ENCODE measurements at places on chromosomes 11 and 22. TPM values are rescaled to one million over a fixed set of nuclear protein-coding genes. Genes with fewer than 3 reads are reported as not detected.

The C2CD2L gene
- 37.9 TPM for total RNA-seq

DNA sequence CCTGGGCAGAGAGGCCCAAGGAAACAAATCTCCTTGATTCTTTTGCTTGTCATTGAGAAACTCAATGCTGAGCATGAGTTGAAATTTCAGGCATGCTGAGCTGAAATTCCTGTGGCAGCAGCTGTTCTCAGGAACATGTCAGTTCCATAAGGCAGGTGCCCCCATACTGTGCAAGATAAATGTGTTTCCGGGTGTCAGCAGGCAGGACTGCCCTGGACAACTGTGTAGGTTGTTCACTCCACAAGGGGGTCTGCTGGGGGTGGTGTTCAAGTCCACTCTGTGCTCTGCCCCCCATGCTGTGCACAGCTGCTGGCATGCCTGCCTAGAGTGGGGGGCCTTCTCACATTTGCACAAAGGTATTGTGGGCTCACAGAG is 133.7 kb downstream of the CTTN start:
- no peak overlapping the region for H3K4me3 ChIP-seq
- H3K27me3 ChIP-seq: peaks cover 8% of the 10 kb centered on the region
- no peaks in the 10 kb centered on the region for H3K4me1 ChIP-seq
- no peaks in the 10 kb centered on the region for H3K36me3 ChIP-seq
- H3K27ac ChIP-seq: no peak overlapping the region

DNA sequence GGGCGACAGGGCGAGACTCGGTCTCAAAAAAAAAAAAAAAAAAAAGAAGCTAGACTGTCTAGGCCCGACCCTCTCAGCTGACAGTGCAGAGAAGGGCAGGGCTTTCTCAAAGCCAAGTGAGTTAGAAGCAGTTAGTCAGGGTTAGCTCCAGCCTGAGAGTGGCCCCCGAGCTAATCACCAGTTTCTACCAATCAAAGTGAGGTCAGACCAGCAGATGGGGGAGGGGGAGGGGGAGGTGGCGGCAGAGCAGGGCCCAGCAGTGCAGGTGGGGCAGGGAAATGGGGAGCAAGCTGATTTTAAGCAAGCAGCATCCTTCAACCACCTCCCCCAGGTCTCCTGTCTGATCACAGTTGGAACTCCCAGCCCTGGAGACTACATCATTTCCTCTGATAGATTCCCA is 55.3 kb upstream of the PRR5 start:
- H3K4me1 ChIP-seq: no peaks in the 10 kb centered on the region
- no peak overlapping the region for H3K4me3 ChIP-seq
- H3K27me3 ChIP-seq: no peaks in the 10 kb centered on the region
- DNase-seq: no peak
- no peaks in the 10 kb centered on the region for H3K36me3 ChIP-seq

DNA sequence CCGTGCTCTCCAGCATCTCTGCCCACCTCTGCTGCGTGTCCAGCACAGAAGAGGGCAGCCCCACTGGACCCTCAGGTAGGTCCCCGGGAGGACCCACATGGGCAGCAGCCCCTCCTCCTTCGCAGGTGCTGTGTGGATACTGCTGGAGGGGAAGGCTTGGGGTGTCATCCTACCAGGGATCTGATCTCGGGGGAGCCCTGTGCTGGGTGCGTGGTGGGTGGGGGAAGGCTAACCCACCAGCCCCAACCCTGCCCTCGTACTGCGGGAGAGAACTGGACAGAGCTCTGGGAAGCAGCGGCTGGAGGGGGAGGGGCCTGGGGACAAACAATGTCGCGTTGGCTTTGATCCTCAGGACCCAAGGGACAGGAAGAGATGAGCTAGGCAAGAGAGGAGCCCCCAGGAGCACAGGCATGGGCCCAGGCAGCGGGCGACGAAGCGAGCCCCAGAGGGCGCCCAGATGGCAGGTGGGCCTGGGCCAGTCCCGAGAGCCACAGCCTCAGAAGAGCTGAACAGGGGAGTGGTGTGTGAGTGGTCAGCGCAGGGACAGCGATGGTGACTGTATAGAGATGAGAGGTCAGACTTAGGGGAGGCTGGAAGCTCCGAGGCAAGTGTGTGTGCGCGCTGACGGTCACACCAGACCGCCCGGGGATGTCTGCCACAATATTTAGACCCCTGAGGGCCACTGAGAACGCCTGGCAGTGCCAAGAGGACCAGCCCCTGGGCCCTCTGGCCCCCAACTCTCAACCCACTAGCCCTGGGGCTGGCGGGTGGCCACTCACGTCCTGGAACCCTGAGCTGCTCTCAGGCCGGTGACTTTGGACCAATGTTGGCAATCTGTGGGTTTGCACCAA is 1.4 kb upstream of the PIM3 start:
- H3K27me3 ChIP-seq: no peaks in the 10 kb centered on the region
- peak; percentile 59 for DNase-seq
- H3K36me3 ChIP-seq: no peaks in the 10 kb centered on the region

- DNase-seq: no peak
- peaks cover 46% of the 10 kb centered on the region for H3K4me1 ChIP-seq
- H3K27ac ChIP-seq: no peak overlapping the region
- peaks cover 7% of the 10 kb centered on the region for H3K36me3 ChIP-seq
Measured at GRCh38 chr11:128437136-128437535, 150.2 kb downstream of the ETS1 start.

Data from natural killer cell treated with Interleukin-12 subunit alpha and Interleukin-12 subunit beta and Interleukin-15 and Interleukin-18, amount 100 ng/mL, for 72 hours (primary cell).